Activated CD4-positive, alpha-beta T cell treated with anti-CD3 and anti-CD28 coated beads, Interleukin-2, amount 50 U/mL, for 48 hours (primary cell): ENCODE measurements at places on chromosomes 1 and 21.

GRCh38 chr1:22683547-22683946, 27.1 kb upstream of the EPHB2 start:
- no peak for DNase-seq

DNA sequence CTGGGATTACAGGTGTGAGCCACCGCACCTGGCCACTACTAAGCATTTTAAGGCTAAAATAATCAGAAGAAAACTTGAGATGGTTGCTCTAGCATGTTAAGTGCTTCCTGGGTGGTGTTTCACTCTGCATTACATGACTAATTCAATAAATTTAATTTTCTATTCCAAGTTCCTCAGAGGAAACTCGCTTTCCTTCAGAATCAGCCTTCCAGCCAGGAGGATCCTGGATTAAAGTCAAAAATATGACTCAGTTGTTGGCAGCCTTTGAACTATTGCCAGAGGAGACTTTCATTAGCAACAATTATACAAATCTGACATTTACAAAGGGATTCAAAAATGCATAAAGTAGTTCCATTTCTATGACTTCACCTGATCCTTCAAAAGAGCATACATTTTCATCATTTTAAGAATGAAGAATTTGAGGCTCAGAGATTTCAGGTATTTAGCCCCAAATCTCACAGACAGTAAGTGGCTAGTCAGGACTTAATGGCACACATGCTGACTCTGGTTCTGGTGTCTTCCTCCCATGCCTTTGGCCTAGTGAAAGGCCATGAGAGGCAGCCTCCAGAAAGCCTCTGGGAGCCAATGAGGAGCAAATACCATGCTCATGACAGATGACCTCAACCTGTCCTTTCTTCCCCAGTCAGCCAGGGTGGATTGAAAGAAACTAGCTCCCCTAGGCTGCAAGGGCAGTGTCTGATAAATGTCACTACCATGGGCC, 115.7 kb downstream of the MAP3K21 start:
- no peak for DNase-seq

DNA sequence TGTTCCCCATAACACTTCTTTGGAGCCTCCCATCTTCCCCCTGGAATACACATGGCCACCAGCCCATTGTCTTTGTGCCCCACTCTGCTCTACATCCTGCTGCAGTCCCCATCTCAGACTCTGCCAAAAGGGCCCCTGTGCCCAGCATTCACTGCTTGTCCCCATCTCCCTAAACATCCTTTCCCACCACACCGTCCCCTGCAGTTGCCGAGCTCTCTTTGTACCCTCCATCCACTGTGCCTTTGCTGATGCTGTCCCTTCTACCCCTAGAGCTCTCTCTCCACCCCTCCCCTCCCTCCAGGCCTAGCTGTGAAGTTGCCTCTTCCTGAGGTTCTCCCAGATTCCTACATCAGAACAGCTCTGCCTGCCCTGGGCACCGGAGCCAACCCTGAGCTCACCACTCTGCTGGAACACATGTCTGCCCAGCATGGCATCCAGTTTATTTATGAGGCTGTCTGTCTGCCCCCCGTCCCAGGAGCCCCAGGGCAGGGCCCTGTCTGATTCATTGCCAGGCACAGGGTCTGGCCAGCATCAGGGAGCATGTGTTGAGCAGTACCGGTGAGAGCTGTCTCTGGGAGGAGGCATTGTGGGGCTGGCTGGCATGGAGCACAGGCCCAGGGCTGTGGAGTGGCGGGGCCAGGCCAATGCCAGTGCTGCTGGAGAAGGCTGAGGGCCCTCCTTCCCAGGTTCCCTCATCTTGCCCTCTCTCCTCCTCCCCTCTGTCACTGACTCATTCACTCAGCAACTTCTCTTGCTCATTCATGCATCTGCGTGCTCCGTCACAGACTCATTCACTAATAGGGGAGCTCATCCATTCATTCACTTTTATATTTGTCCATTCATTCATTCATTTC, 28.8 kb downstream of the EDN2 start:
- DNase-seq, result no peak

DNA sequence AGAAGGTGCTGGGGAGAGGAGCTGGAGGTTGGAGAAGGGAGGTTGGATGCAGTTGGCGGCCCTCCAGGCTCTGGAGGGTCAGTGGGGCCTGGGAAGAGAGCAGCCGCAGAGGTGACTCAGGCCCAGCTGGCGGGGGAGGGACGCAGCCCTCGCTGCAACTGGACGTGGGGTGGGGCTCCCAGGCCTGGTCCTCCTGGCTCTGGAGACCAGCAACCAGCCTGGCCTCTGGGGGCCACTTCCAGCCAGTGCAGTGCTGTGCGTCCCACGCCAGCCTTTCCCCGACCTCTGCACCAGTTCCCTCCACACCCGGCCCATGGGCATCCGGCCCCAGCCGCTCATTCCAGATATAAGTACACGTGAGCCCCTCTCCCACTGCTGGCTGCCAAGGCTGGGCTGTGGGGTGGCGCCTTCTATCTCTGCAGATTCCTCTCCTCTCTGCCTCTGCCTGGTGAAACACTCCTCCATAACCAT, 38.0 kb upstream of the COL18A1 start:
- no peak for DNase-seq

- no peak for DNase-seq
These were observed 4.8 kb upstream of the ATP1A1 start for GRCh38 chr1:116368241-116368640.
